Upper lobe of left lung (tissue), 6 donors: ENCODE measurements at places on chromosomes 1 and 21. TPM values are rescaled to one million over a fixed set of nuclear protein-coding genes. Genes with fewer than 3 reads are reported as not detected.

GRCh38 chr1:3099861-3100260 lies 30.9 kb downstream of the PRDM16 start:
- no peaks in the 10 kb centered on the region for H3K4me1 ChIP-seq
- H3K27me3 ChIP-seq = no peaks in the 10 kb centered on the region
- no peaks in the 10 kb centered on the region for H3K36me3 ChIP-seq
- no peak for DNase-seq

DNA sequence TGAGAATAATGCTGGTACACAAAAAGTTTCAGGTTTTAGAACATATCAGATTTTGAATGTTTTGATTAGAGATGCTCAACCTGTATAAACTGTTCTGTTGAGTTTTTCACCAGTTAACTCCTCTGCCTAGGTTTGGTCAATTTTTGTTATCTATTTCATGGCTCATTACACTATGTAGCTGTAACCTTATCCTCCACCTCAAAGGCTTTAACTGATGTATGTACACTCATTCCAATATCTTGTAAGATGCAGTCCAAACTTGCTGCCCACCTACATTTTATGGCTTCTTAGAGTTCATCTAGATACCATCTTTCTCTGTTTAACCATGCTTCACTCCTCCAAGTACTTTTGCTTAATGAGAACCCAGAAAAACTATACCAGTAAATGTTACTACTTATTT lies 107.8 kb downstream of the EIF4G3 start:
- no peak overlapping the region for H3K4me3 ChIP-seq
- no peaks in the 10 kb centered on the region for H3K27me3 ChIP-seq
- H3K36me3 ChIP-seq = no peaks in the 10 kb centered on the region
- no peak overlapping the region for H3K27ac ChIP-seq
- no peak for DNase-seq
- peaks cover 3% of the 10 kb centered on the region for H3K4me1 ChIP-seq

- no peak overlapping the region for H3K27ac ChIP-seq
- no peak overlapping the region for H3K4me3 ChIP-seq
- no peaks in the 10 kb centered on the region for H3K27me3 ChIP-seq
- DNase-seq = no peak
- H3K4me1 ChIP-seq = no peaks in the 10 kb centered on the region
Observed at GRCh38 chr1:78240191-78240590, 194.4 kb downstream of the GIPC2 start.

F13B gene
- total RNA-seq = not detected

PCBP3 gene
- total RNA-seq = 3.3 TPM
